GM13977 (cell line): ENCODE measurements at places on chromosomes 11 and 22.

DNA sequence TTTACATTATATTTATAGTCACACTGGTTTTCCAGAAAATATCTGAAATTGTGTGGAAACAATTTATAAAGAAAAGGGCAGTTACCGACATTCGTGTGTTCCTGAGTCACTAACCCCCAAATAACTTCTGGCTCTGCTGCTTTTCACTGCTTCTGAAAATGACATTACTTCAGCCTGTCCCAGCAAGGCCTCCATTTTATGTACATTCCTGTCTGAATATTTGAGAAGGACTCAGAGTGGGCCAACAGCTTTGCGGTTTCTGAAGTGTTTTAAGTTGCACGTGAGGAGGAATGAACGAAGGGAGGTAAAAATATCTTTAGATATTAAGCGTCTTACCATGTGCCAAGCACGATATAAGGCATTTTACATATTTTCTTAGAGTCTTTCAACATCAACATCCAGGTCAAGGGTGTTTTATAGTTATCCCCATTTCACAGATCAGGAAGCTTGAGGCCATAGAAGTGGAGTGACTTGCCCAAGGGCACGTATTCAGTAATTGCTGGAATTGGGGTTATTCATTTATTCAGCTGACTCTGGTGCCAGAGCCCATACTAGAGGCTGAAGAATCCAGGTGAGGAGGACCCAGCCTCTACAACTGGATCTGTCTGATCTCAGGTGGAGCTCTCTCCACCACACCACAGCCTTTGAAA is 30.8 kb upstream of the WNT11 start:
- no peak for DNase-seq

DNA sequence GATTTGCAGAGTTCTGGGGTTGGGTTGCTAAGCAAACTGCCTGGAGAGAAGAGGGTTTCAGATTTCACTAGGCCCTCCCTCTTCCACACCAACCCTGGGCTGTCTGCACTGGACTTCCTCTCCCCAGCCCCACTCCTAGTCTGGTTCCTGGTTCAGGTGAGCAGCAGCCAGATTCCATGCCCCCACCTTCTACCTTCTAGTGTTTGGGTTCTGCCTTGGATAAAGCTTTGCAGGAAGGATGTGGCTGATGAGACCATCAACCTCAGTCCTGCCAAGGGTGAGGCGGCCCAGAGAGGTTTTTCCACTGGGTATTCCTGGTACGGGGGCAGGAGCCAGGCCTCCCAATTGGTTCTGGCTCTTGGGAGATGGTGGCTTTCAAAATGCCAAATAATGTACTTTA is 68.3 kb downstream of the BCR start:
- DNase-seq = no peak

GRCh38 chr11:122642472-122642922 is 13.0 kb upstream of the UBASH3B start:
- DNase-seq = no peak

GRCh38 chr11:133082841-133083488 is 449.3 kb downstream of the OPCML start:
- peak; percentile 91 for DNase-seq

DNA sequence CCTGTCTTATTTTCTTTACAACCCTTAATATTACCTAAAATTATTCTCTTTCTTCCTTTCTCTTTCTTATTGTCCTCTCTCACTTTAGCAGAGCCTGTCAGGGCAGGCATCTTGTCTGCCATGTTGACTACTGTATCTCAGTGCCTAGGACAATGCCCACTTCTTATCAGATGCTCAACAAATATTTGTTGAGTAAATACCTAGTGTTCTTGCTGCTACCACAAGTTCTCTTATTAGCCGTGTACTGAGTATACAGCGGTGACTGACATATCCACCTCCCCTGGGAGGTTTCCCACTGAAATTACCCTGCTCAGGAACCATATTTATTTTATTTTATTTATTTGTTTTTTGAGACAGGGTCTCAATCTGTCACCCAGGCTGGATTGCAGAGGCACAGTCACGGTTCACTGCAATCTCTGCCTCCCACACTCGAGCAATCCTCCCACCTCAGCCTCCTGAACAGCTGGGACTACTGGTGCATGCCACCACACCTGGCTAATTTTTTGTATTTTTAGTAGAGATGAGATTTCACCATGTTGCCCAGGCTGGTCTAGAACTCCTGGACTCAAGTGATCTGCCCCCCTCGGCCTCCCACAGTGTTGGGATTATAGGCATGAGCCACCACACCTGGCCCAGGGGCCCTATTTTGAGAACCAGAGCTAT is 6.7 kb downstream of the HPX start:
- no peak for DNase-seq

DNA sequence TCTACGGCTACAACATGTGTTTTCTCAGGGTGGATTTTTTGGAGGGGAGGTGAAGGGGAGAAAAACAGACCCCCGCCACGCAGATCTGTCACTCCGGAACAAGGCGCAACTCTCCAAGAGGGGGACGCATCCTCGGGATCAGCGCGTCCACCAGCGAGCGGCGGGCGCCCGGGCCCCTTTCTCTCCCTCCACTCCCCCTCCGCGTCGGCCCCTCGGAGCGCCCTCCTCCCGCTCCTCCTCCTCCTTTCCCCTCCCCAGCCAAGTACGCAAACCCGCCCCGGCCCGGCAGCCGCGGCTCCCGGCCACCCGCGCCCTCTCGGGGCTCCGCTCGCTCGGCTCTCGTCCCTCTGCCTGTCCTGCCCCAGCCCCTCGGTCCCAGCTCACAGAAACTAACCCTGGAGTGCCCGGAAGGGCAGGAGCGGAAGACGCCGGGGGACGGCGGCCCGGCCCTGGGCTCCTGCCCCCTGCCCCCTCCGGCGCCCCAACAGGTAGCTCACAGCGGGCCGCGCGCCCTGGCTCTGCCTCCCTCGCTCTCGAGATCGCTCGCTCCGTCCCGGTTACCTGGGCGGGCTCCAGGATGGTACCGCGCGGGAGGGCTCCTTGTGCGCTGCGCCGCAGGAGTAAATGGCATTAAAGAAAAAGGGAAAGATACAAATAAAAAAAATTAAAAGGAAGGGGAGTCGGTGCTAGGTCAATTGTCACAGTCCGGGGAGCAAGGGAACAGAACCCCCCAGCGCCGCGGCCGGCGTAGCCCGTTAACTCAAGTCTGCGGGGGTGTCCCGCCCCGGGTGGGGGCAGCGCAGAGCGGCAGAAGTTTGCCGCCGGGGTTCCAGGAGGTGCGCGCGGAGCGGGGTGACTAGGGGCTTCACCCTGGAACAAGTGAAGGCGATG is 131.4 kb upstream of the C11orf58 start:
- no peak for DNase-seq

DNA sequence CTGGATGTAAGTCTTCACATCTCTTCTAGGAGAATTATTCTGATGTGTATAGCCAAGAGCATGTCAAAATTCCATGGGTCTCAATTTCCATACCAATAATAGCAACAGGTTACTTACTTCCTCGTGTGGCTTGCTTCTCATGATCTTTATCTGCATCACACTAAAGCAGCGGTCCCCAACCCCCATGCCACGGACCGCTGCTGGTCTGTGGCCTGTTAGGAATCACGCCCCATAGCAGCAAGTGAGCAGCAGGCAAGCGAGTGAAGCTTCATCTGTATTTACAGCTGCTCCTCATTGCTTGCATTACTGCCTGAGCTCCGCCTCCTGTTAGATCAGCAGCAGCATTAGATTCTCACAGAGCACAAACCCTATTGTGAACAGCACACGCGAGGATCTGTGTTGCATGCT is 28.9 kb upstream of the SLC25A1 start:
- DNase-seq = no peak

DNA sequence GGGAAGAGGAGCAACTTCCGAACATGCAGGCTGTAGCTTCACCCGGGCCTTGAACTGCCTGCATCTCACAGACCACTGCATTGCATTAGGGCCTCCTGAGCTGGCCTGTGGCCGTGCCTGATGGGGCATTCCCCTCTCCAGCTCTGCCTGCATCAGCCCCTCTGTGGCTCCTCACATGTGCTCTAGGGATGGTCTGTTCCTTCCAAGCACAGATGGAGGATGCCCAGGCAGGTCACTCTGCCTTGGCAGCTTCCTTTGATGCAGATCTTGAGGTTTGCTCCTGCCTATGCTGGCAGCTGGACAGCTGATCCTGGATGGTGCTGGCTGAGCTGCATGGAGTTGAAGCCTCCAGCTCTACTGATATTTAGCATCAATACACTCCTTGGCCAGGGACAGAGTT is 28.5 kb downstream of the AMPD3 start:
- DNase-seq = no peak

- DNase-seq = no peak
Observed at GRCh38 chr11:9004183-9004926, 554 bp upstream of the NRIP3 start.

DNA sequence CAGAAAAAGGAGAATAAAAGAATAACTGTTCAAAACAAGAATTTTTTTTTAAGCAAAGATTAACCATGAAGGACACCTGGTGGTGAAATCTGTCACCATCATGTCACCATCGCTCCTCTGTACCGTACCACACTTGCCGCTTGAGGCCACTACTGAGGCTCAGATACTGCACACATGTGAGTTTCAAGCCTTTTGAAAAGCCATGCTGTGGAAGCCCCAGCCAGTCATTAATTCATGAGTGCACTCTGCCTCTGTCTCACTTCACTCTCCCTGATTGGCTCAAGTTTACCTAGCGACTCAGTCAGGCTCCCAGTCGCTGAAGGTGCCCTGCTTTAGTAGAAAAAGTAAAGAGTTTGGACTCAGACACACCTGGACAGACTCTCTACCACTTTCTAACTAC is 6.6 kb upstream of the MS4A12 start:
- DNase-seq = peak; percentile 88

DNA sequence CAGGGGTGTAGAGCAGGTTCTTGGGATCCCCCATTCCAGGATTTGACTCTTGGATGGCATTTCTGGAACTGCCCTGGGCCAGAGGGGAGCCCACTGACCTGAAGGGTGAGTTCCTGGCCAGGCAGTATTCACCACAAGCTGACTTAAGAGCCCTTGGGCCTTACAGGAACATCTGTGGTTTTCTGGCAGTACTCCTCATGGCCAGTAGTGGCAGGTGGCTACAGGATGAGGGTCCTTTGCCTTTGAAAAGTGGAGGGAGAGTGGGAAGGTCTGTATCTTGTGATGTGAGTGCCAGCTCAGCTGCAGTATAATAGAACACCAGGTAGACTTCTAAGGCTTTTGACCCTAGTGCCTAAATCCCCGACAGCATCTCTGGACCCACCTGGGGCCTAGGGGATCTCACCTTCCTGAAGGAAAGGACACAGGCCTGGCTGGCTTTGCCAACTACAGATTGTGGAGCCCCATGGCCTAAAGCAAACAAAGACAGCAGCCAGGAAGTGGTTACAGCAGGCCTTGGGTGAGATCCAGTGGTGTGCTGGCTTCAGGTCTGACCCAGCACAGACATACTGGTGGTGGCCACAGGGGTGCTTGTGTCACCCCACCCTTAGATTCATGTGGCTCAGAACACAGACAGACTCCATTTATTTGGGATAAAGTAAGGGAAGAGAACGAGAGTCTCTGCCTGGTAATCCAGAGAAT is 9.0 kb downstream of the OR51S1 start:
- no peak for DNase-seq

GRCh38 chr11:128551611-128552335 is 35.6 kb downstream of the ETS1 start:
- DNase-seq = peak; percentile 71

GRCh38 chr11:57482782-57483561 is 22.6 kb downstream of the RTN4RL2 start:
- peak; percentile 88 for DNase-seq

DNA sequence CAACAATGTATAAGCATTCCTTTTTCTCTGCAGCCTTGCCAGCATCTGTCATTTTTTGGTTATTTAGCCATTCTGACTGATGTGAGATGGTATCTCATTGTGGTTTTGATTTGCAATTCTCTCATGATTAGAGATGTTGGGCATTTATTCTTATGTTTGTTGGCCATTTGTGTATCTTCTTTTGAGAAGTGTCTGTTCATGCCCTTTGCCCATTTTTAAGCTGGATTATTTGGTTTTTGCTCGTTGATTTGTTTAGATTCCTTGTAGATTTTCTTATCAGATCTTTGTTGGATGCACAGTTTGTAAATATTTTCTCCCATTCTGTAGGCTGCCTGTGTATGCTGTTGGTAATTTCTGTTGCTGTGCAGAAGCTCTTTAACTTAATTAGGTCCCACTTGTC is 259.6 kb upstream of the SESN3 start:
- no peak for DNase-seq

- no peak for DNase-seq
Observed at GRCh38 chr11:14902650-14903350, 10.8 kb upstream of the CYP2R1 start.

- no peak for DNase-seq
Observed at GRCh38 chr11:62360685-62361084, 23.4 kb downstream of the ASRGL1 start.

- no peak for DNase-seq
Observed at GRCh38 chr11:26651916-26652315, 69.9 kb downstream of the SLC5A12 start.

- DNase-seq = no peak
Observed at GRCh38 chr11:36360826-36361415, 64.8 kb downstream of the PRR5L start.

DNA sequence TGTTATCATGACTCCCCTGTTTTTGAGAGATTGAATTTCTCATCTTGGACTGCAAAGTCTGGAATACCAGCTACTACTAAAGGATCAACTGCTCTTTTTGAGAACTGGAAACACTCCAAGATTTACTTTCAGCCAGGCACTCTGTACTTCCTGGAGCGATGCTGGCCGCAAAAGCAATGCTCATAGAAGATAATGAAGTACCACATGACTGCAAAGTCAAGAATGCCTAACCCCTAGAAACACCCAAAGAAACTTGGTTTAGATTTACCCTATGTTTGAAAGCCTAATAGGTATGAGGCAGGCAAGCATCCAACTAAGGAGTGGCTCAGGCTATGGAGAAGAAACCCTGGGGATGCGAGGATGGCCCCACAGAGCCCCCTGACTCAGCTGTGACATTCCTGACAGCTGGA is 47.7 kb upstream of the ARHGAP20 start:
- no peak for DNase-seq

DNA sequence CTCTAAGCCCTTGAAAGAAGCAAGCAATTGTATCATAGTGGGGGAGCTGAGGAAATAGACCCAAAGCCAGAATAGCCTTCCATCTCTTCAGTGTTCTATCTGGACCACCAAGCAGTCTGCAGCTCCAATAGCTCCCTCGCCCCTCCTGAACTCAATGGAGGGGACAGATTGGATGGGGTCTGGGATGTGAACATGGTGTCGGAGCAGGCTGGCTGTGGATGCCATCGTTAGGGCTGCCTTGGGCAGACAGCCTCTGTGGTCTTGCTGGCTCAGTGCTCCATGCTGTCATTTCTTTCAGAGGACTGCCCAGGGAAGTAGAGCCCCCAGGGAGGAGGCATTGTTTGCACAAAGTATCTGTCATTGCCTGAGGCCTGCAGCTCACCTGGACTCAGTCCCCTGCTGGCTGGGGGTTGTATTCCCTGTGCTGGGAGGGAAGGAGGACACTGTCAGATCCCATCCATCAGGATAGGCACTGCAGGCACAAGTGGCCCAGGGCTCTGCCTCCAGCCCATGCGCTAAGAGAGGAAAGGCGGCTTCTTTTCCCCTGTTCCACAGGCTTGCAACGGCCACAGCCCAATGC is 537.7 kb downstream of the BUD13 start:
- no peak for DNase-seq

GRCh38 chr11:31806928-31807798 is 4.0 kb downstream of the PAX6 start:
- peak; percentile 20 for DNase-seq
